CD4-positive, alpha-beta T cell treated with Interleukin-10 for 1 hour (primary cell): ENCODE measurements at places on chromosomes 16 and 17.

DNA sequence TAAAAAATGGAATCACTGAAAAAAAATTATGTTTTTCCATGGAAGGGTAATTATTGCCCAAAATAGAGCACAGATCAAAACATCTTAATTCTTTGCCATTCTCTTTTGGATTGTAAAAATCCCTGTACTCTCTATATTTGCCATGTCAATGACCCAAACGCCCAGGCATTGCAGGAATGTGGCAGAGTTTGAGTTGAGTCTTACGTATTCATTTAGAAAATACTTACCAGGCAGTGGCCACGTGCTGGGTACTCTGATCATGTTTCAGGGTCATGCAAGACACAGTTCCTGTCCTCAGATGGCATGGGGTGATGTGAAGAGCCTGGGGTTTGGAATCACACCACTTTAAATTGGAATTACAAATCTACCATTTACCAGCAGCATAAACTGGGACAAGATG, 267.7 kb downstream of the ABCC12 start:
- no peak for DNase-seq

- no peak for DNase-seq
These were observed 506.9 kb downstream of the RBFOX1 start for GRCh38 chr16:7839568-7839967.

- DNase-seq: no peak
These were observed 61.3 kb downstream of the GRIN2A start for GRCh38 chr16:10120953-10121352.

GRCh38 chr16:85310868-85311585, 198.8 kb upstream of the CIBAR2 start:
- peak; percentile 22 for DNase-seq

DNA sequence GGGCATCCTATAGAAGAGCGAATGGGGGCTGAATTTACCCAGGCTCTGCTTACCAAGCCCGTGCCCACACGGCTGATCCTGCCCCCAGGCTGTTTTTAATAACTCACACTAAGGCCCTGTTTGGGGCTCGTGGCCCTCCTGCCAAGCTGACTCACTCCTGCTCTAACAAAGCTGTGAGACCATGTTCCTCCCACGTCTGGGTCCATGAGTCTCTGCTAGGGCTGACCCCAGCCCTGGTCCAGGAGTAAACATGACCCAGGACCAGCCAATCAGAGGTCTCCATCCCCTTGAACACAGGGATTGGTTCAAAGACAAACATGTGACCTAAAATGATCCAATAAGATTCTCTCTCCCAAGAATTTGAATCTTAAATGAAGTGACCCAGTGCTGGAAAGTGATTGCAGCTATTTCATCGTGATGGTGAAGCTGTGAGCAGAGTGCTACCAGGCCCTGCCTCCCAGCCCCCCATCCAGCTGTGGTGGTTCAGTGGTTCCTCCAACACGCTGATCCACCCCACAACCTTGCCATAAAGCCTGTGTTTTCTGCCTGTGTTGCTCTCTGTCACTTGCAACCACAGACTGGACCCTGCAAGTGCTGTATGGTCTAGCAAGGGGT, 57.2 kb downstream of the C16orf82 start:
- DNase-seq: no peak

GRCh38 chr16:88599825-88600538, 29.8 kb downstream of the ZC3H18 start:
- DNase-seq: no peak

DNA sequence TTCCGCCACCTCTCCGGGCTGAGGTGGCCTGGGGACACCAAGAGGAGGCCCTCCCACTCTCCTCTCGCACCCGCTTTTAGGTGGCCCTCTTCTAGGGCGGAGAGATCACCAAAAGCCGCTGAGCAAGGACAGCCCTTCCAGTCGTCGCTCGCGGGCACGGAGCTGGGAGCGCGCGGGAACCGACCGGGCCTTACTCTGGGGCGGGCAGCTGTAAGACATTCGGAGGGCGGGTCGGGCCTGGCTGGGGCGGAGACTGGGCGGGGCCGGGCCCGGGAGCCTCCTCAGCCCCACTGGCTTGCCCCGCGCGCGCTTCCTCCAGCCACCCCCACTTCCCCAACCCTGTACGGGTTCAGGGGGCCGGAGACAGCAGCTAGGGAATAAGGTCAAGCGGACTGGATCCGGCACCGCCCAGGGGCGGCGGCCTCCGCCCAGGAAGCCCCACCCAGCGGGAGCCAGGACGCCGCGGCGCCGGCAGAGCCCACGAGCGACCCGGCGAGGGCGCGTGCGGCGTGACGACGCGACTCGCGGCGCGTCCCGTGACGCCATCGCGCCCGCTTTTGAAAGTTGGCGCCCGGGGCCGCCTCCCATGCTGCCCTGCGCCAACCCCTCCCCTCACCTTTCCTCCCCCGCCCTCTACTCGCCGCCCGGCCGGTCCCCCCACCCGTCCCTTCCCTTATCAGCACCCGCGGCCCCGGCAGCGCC, 351 bp upstream of the CTCF start:
- DNase-seq: peak; percentile 97

- no peak for DNase-seq
These were observed 248.3 kb upstream of the CIBAR2 start for GRCh38 chr16:85360323-85361277.

DNA sequence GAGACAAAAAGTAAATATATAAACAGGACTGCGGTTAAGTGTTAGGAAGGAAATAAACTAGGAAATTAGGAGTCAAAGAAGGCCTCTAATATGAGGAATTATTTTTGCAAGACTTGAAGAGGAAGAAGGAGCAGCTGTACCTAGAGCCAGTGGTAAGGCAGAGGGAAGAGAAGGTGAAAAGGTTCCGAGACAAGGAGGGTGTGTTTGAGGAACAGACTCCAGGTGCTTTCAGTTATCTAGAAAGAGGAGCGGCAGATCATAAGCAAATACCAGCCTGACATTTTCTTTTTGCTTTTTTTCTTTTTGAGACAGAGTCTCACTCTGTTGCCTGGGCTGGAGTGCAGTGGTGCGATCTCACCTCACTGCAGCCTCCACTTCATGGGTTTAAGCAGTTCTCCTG, 61.0 kb downstream of the CHD9 start:
- no peak for DNase-seq

DNA sequence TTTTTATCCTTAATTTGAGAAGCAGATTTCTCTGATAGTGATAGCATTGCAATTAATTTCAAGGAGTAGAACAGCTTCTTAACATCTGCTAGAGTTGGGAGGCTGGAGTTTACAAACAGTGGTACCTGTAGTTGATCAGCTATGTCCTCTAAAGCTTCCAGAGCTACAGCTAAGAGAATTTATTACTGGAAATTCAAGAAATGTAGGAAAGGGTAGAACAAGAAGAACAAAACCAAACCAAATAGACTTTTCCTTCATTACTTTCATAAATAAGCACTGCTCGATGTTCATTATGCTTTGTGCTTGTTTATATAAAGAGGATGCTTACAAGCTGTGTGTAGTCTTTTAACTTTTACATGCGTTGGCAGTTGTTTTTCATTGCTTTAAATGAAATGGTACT, 333.6 kb upstream of the TBX2 start:
- no peak for DNase-seq

DNA sequence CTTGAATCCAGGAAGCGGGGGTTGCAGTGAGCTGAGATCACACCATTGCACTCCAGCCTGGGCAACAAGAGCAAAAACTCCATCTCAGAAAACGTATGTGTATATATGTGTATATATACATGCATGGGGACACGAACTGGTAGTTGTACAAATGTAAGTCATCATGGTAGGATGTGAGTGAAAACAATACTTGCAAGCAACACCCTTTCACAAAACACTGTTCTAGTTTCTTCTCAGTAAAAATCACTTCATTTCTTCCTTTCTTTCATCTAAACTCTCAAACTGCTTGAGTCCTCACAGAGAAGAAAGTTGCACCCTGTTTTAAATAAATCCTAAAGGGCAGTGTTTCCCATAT, 51.8 kb downstream of the METTL16 start:
- DNase-seq: no peak

- DNase-seq: peak; percentile 36
These were observed 29.8 kb downstream of the PRSS54 start for GRCh38 chr16:58264961-58265479.

- peak; percentile 26 for DNase-seq
These were observed 45.9 kb downstream of the KANSL1 start for GRCh38 chr17:46147296-46147695.

DNA sequence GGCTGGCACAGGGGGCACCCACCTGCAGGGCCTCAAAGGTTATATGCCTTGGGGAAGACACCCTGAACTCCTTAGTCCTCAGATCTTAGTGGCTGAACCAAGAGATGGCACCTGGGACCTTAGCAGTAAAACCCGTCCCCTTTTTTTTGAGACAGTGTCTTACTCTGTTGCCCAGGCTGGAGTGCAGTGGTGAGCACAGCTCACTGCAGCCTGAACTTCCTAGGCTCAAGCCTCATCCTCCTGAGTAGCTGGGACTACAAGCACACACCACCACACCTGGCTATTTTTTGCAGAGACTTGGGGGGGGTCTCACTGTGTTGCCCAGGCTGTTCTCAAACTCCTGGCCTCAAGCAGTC, 237.2 kb downstream of the MRTFB start:
- DNase-seq: no peak

DNA sequence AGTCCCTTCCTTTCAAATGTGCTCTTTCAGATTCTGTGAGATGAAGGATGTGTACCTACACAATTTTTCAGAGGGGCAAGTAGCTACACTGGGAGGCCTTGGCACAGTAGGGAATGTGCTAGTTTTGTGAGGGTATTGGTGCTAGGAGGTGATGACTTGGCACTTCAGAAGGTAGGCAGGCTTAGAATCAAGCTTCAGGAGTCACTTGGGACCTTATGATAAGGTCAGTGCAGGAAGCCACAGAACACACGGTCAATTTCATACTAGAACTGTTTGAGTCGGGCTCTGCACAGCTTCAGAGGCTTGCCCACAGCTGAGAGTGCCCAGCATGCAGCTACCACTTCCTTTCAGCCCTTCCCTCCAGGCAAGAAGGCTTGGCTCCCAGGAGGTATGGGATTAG, 6.1 kb downstream of the CMTM1 start:
- no peak for DNase-seq

DNA sequence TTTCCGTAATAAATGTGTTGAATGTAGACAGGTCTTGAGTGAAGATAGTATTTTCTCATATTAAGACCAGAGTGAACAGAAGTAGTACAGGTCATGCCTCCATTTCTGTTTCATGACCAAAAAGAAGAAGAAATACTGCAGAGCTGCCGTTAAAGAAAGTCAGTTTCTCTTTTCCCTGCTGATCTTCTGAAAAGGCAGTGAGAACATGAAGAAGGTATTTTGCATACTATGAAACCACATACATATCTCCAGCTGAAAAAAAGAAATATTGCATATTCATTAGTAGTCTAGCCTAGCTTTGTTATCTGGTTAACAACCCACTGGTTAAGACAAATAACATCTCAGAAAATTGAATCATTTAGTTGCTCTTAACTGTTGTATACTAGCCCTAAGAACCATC, 138.4 kb downstream of the PHKB start:
- DNase-seq: no peak

DNA sequence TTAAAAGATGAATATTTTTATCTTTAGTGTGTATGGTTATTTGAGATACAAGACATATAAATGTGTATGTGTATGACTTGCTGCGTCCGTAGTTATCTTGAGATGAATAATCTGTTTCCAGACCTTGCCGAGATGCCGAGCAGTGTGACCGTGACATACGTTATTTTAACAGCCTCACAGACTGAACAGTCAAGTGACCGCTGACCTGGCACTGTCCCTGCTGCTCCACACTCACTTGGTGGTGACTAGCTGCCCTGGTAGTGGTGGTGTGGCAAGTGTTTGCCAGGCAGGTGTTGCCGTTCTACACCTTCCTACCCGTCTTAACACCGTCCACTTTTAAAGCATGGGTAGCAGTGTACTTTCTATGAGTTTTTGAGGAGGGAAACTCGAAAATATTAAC, 5.0 kb downstream of the ZC3H18 start:
- no peak for DNase-seq

GRCh38 chr16:25143928-25144327, 32.4 kb downstream of the LCMT1 start:
- DNase-seq: no peak

GRCh38 chr17:17402558-17402957, 74.2 kb upstream of the MED9 start:
- DNase-seq: no peak

DNA sequence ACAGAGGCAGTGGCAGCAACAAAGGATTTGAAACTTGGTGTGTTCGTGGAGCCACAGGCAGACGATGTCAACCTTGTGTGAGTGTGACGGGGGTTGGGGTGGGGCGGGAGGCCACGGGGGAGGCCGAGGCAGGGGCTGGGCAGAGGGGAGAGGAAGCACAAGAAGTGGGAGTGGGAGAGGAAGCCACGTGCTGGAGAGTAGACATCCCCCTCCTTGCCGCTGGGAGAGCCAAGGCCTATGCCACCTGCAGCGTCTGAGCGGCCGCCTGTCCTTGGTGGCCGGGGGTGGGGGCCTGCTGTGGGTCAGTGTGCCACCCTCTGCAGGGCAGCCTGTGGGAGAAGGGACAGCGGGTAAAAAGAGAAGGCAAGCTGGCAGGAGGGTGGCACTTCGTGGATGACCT, 25.5 kb downstream of the STH start:
- DNase-seq: no peak

DNA sequence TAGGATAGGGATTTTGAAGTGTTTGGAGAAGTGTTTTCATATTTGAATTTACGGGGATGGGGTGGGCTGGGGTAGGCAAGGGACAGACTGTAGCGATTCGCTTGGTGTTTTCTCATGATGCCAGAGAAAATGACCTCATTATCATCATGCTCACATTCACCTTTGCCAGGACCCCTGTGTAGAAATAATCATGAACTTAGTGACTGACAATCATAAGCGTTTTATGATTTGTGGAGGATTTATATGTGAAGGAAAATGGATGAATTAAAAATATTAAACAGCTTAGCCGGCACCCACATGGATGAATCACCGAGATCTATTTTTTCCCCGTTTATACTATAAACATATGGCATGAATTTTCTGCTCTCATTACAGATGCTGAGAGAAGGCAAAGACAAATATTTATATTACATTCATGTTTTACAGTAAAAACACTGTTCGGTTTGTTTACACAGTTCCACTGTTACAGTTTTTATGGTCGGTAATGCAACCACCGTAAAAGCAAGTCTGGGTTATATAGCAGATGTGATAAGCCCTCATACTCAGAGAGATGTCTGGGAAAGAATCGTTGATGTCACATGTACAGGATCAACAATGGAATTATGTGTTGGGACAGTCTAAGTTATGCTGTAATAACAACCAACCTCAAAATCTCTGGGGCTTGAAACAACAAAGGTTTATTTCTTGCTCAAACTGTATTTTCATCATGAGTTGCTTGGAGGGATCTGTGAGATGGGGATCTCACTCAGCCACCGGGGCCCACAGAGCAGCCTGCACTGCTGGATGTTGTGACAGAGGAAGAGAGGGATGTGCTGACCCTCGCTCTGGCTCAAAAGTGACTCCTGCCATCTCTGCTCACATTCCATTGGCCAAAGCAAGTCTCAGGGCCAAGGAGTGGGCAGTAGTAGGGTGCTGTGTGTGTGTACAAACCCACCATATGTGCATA, 85.1 kb downstream of the WWOX start:
- DNase-seq: no peak

- DNase-seq: peak; percentile 40
These were observed 396 bp downstream of the NFE2L1 start for GRCh38 chr17:48048384-48049126.

GRCh38 chr17:28710861-28711722, 596 bp downstream of the PROCA1 start:
- peak; percentile 94 for DNase-seq

- no peak for DNase-seq
These were observed 18.0 kb downstream of the SLFN12L start for GRCh38 chr17:35519439-35519838.

GRCh38 chr17:75340631-75341030, 51.4 kb upstream of the SLC25A19 start:
- no peak for DNase-seq

- DNase-seq: no peak
These were observed 4.2 kb upstream of the C1QTNF8 start for GRCh38 chr16:1100084-1100800.
